G401 (cell line): ENCODE measurements at places on chromosomes 4 and X.
A peak's percentile ranks its signal among the peaks of the same experiment; 100 is the strongest.

GRCh38 chrX:84108584-84108983 lies 79.4 kb downstream of the RPS6KA6 start:
- DNase-seq, result no peak

GRCh38 chrX:16843208-16843909 lies 26.8 kb downstream of the RBBP7 start:
- no peak for DNase-seq

DNA sequence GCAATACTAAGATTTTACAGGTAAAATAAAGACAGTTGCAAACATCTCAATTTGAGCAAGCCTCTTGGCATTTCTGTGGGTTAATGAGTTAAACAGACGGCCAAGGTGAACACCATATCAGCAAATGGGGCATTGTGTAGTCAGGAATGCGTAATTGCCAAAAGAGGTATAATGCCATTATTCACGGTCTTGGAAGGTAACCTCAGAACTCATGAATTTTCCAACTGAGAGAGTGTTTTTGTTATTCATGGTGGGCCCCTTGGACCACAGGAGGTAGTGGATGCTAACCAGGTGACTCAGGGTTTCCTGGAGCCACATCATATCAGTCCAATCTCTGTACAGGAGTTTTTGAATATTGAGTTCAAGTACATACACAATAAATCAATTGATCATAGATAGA lies 368.0 kb upstream of the TECRL start:
- DNase-seq, result no peak

GRCh38 chrX:49155243-49155899 lies 7.2 kb upstream of the MAGIX start:
- DNase-seq, result peak; percentile 81

DNA sequence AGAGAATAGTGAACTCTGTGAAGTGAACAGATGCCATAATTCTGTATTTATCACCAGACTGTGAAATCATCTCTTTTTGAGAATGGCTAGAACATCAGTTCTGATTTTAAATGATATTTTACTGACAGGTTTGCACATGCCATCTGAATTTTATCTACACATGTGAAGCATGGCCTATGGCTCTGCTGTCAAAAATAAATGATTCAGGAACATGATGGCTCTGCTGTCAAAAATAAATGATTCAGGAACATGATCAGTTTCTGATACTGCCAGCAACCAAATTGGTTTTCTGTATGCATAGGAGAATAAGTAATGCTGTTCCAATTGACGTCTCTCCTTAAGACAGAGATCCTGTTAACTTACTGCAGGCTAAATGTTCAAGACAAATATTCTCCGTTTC lies 70.6 kb upstream of the TLL1 start:
- no peak for DNase-seq

DNA sequence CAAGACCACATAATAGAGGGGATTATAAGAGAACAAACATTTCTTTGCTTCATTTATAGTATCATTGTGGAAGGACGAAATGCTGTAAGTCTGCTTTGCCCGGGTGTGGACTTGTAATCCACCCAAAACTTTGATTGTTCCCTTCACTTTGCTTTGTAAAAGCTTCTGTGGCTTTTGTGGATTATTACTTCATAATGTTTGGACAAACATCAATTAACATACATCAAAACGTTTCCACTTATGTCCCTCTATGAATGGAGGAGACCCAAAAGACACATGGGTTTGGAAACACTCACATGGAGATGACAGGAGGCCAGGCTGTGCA lies 415.4 kb downstream of the SPRY1 start:
- DNase-seq, result no peak
